ENCODE measurements at places on chromosomes 11 and 22.
A peak's percentile ranks its signal among the peaks of the same experiment; 100 is the strongest.

- DNase-seq = no peak
These were observed 315.9 kb upstream of the CCDC90B start for GRCh38 chr11:83601914-83602527.

- DNase-seq = no peak
These were observed 10.1 kb upstream of the MPZL2 start for GRCh38 chr11:118274186-118274585.

GRCh38 chr22:49555526-49555925 lies 272.1 kb downstream of the BRD1 start:
- no peak for DNase-seq

- DNase-seq = no peak
These were observed 13.8 kb upstream of the TEF start for GRCh38 chr22:41367680-41368542.

DNA sequence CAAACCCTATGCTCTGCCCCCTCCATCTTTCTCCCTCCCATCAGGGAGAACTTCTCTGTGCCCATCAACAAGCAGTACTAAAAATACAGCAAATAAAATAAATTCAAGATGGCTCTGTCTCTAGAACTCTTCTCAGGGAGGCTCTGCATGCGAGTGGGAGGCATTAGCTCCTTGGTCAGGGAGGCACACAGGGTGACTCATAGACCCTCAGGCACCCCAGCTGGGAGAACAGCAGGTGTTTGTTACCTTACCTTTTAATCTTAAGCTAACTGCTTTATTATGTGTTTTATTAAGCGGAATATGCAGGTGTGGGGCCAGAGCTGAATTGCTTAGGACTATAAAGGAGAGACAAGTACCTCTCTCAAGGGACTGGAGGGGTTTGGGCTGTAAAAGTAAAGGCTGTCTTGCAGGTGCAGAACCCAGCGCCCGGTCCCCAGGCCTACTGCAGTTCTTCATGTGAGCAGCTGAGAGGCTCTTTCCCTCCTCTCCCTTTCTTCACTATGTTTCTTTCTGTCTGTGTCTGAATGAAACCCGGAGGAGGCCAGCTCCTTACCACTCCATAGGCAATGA lies 20.8 kb downstream of the CSNK2A3 start:
- no peak for DNase-seq

DNA sequence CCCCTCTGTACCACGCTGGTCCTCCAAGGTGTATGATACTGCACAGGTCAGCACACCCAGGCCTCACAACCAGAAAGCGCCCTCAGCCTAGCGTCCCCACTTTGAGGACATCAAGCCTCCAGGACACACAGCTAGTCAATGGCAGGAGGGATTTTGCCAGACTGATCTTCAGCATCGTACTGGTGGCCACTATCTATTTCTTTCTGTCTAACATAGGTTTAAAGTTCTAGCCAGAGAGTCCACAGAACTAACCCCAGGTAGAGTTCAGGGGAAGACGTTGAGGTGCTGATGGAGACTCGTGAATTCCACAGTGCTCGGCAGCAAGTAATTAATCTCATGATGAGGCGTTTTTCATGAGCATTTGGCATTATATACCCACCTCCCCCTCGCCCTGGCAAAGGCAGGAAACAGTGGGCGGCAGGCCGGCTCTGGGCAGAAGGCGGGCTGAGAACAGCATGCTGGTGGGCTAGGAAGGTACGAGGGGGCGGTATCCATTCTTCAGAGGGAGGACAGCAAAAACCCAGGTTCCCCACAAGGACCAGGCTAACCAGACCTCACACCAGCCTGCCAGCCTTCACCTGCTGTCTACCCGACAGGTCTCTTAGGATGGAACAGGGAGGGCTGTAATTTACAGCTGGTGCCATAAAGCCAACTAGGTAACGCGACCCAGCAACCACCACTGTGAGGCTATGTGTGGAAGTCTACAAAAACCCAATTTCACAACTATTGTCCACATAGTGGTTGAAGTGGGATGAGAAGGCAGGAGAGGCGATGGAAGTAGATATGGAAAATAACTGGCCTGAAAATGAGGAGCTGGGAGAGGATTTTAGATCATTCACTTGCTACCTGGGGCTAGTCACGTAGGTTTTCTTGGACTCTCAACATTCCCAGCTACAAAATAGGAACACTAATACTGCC lies 18.5 kb downstream of the MYH9 start:
- DNase-seq = peak; percentile 45

- no peak for DNase-seq
These were observed 31.6 kb upstream of the SHANK2 start for GRCh38 chr11:71283971-71284441.

DNA sequence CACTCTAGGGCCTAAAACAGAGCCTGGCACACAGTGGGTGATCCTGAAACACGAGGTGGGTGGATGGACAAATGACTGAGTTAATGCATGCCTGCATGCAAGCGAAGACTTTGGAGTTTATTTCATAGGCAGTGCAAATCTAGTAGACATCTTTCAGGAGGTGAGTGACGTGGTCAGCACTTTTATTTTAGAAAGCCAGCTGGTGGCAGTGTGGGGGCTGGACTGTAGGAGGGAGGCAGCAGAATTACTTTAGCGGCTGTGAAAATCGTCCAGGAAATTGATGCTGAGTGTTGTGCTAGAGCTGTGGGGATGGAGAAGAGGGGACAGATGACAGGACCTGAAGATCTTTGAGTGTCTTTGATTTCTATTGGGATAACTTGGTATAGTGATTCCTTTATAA lies 47.1 kb downstream of the BMAL1 start:
- DNase-seq = no peak

- no peak for DNase-seq
These were observed 32.7 kb downstream of the METTL15 start for GRCh38 chr11:28140689-28141455.

DNA sequence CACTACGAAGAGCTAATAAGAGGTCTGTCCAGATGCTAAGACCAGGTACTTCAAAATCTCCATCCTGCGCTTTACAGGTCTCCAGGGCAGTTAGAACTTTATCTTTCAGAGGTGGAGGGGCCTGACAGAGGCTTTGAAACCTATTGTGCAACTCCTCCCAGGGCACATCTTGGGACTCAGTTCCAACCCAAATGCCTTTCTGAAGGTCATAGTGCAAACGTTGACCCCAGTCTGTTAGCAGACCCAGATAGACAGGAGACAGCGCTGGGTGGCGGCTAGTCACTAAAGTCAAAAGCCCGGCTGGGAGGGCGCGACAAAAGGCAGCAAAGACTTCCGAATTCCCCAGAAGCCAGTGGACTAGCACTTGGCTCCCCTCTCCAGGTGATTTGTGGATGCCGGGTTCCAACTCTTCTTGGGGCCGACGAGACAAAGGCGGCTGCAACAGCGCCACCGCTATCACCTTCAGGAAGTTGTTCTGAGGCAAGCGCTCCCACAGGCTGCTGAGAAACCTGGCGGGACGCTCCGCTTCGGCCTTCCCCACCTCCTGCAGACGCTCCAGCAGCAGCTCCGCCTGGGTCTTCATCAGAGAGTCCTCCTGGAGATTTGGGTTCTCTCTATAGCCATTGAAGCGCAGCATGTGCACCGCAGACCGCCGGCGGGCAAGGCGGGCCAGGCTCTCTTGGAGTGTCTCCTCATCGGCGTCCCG lies 728 bp downstream of the FANCF start:
- DNase-seq = peak; percentile 52

- no peak for DNase-seq
These were observed 53.4 kb downstream of the NCAPD3 start for GRCh38 chr11:134170177-134170918.

GRCh38 chr22:46043816-46044620 lies 67.1 kb upstream of the WNT7B start:
- DNase-seq = peak; percentile 52

GRCh38 chr11:32893093-32893342 lies 407 bp downstream of the QSER1 start:
- no peak for DNase-seq
